ENCODE measurements at places on chromosomes 2 and 18.

DNA sequence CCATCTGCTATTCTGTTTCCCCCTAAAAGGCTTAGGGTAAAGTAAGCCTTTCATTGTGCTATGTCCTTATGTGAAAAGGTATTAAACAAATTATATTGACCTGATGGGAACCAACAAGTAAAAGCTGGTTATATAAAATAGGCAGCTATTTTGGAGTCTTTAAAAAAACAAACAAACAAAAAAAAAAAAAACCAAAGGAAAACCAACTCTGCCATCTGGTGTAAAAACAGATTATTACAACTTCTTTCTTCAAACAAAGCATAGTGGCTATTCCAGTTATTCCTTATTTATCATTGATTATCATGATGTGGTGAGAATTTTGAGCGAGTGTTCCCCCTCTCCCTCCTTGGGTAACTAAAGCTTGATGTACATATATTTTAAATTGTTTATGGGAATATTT lies 122.3 kb upstream of the FHL2 start:
- DNase-seq = no peak

DNA sequence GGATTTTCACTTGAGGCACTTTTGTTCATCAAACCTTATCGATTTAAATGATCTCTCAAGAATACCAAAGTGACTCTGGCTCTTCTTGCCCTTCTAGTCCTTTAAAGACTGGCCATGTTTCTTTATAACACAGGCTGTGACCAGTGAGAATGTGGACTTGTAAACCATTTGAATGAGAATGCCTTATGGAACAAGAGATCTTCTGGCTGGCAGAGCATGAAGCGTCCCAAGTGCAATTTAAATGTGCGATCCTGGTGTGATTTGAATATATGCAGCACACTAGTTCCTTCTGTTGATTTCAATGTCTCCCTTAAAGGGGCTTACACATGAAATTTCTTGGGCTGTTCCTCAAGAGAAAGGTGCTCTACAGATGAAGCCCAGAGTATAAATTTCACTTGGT lies 262.4 kb upstream of the CCDC68 start:
- no peak for DNase-seq

DNA sequence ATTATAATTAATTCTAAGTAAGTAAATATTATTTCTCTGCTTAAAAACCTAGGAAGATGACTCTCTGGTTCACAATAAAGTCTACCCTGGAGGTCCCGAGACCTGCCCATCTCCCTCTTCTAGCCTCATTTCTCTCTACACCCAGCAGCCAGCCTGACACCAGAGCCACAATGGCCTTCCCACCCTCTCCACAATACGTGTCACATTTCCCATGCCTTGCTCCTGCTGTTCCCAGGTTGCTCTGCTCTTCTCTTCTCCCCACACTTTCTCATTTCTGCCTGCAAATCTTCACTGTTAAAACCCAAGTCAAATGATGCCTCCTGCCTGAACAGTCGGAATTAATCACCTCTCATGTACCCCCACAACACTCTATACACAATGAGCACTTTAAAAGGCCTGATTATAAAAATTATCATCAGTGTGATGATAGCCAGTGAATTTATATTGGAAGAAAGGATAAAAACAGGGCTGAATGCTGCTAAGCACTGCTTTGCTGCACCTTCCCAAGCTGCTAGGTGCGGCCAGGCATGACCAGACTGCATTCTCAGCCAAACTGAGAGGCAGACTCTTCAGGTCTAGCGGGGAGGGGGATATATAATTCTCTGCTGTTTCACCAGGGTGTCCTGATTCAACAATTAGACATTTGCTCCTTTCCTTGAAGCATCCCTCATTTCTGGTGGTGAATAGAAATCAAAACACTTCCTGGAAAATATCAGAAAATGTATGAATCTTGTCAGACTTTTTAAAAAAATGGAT lies 160.6 kb downstream of the DTNA start:
- no peak for DNase-seq

GRCh38 chr2:11069566-11070185 lies 85.6 kb upstream of the SLC66A3 start:
- no peak for DNase-seq

DNA sequence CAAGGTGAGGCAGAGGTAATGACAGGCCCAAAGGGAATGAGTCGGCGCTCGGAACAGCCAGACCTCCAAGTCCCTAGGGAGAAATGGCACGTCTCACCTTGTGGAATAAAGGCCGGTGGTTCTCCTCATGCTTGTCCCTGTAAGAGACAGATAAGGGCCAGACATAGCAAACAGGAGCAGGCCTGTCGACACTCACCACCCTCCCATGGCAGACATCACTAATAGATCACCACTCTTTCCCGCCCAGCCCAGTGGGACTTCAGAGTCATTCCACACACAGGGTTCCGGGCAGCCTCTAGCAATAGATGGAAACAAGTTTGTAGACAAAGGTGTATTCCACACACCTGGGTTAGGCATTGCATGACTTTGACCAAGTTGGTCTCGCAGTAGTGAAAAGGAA lies 6.3 kb downstream of the DNPEP start:
- DNase-seq = no peak

DNA sequence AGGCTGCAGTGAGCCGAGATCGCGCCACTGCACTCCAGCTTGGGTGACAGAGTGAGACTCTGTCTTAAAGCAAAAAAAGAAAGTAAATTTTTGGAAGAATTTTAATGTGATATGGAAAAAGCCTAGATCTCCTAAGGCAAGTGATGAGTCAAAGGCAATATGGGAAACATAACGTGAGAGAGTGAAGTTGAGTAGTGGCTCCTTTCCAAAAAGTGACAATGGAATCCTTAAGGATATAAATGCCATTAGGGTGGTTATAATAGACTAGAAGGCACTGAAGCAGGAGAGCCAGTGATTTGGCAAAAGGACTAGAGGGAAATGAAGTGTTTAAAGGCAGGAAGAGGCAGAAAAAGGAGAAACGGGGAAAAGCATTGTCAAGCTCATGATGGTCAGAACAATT lies 25.6 kb downstream of the ARHGAP28 start:
- no peak for DNase-seq

GRCh38 chr18:65988386-65988785 lies 237.6 kb downstream of the CDH7 start:
- no peak for DNase-seq

DNA sequence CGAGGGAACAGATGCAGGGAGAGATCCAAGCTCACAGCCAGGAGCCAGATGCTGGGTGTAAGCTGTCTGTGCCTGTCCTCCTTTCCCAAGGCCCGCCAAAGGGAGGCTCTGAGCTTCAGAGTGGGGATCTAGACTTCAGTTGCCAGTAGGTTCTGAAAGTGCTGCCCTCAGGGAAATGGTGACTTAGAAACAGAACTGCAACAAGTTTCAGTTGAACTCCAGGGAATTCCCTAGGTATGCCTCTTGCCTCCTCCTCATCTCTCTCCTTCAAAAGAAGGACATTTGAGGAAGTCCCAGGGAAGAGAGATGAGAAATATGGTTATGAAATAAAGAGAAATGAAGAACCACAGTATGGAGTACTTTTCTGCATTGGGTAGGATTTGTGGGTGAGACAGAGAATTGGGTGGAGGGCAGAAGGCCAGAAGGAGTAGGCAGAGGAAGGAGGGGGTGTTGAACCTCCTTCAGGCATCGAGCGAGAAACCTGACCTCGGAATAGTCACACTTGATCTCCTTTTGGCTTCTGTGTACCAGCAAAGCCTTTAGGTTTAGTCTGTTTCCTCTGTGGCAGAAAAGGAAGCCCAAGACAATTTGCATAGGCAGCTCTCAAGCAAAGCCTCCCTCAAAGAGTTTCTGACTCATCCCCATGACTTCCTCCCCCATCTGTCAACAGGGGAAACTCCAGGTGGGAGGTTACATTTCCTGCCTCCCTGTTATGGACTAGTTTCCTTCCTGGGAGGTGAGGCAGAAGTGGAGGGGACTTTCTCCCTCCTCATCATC lies 45.7 kb downstream of the QPCT start:
- peak; percentile 54 for DNase-seq

DNA sequence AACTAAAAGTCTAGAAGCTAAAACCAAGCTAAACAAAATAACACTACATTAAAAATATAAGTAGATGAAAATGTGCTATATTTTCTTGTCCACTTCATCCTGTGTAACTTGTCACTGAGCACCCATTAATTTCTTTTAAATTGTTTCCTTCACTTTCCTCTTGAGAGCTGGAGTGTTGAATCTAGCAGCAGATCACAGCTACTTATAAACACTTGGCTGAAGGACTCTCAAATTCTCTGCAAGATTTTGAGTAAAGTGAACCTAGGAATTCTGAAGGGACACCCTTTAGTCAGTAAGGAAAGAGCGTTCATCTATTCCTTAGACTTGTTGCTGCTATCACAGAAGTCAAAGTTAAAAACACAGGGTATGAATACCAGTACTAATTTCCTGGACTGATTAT lies 1163.9 kb downstream of the DPP10 start:
- no peak for DNase-seq

- no peak for DNase-seq
Measured at GRCh38 chr2:136125236-136125635, 7.3 kb upstream of the CXCR4 start.

GRCh38 chr18:29234751-29235150 lies 1057.8 kb upstream of the CDH2 start:
- DNase-seq = no peak

DNA sequence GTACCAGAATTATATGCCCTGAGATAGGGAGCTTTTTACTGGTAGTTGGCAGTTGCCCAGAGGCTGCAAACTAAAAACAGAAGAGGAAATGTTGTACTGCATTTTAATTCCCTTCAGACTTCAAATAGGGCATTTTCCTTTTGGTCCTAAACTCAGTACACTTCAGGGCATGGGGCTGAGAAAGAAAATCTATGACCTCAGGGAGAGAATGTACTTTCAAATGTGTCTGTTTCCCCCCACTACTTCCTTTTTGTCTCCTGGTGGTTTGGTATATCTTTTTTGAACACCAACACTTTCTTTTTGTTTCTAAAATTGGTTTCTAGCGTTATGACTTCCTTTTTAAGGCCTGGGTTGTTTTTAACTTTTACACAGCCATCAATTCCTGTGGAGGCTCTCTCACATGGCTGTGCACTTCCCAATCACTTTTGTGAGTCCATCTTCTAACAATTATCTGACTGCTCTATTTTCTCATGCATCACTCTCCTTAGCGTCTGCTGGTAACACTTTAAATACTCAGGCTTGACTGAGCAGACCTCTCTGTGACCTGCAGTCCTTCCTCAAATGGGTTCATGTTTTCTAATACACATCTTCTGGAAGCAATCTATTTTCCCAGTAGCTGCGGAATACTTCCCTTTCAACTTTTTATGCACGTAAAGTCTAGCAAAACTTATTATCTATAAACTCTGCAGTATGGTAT lies 596.0 kb downstream of the LRP1B start:
- DNase-seq = no peak

GRCh38 chr2:3139906-3140305 lies 237.7 kb downstream of the EIPR1 start:
- DNase-seq = no peak

GRCh38 chr2:1665761-1666505 lies 78.4 kb downstream of the PXDN start:
- no peak for DNase-seq

DNA sequence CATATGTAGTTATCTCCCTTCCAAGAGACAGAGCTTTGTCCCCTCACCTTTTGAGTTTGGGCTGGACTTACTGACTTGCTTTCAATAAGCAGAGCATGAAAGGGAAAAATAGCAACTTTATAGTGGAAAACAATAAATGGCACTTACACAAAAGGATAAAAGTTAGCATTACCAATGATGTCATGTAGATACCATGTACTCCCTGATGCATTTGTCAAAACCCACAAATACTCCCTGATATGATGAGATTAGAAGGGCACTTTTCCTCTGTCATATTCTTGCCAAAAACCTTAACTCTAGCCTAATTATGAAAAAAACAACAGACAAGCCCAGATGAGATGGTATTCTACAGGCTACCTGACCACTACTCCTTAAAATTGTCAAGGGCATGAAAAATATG lies 16.0 kb downstream of the HIBCH start:
- DNase-seq = no peak

- DNase-seq = no peak
Measured at GRCh38 chr2:178529194-178529593, 48.9 kb downstream of the PLEKHA3 start.

DNA sequence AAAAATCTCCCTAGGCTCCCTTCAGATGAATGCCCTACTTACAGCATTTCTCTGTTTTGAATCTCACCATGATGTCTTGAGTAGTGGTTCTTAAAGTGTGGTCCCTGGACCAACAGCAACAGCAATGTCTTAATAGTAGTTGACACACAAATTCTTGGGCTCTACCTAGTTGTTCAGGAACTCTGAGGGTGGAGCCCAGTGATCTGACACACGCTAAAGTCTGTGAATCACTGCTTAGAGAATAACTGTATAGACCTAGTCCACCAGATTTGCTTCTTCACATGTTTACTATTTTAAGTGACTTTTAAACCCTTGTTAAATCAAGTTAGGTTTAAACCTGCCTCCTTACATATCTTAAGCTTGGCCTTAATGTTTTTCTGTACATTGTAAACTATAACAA lies 47.6 kb upstream of the ARHGAP15 start:
- DNase-seq = no peak

- DNase-seq = peak; percentile 79
Measured at GRCh38 chr2:44075541-44075940, 79.8 kb upstream of the LRPPRC start.

GRCh38 chr2:113173542-113174375 lies at the start of gene PSD4:
Gene PSD4, plus strand, starts transcription at chr2:113173971. Its CDS starts 8,486 bp downstream, at chr2:113182457.
- DNase-seq = no peak

- no peak for DNase-seq
Measured at GRCh38 chr2:185221-185620, 78.6 kb downstream of the SH3YL1 start.

- DNase-seq = no peak
Measured at GRCh38 chr2:23298551-23298950, 86.4 kb upstream of the KLHL29 start.

DNA sequence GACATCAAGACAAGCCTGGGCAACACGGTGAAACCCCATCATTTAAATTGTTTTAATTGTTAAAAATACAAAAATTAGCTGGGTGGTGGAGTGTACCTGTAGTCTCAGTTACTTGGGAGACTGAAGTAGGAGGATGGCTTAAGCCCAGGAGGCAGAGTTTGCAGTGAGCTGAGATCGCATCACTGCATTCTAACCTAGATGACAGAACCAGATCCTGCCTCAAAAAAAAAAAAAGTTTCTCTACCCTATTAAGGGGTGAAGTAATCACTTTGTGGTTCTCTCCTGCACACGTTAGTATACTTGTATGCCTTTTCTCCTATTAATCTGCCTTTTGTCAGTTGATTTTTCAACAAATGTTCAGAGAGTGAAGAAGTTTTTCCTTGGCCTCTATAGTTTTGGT lies 18.1 kb upstream of the PUM2 start:
- no peak for DNase-seq

- DNase-seq = no peak
Measured at GRCh38 chr2:173050684-173051083, 25.0 kb upstream of the MAP3K20 start.

GRCh38 chr2:1801541-1801940 lies 57.2 kb upstream of the PXDN start:
- no peak for DNase-seq

DNA sequence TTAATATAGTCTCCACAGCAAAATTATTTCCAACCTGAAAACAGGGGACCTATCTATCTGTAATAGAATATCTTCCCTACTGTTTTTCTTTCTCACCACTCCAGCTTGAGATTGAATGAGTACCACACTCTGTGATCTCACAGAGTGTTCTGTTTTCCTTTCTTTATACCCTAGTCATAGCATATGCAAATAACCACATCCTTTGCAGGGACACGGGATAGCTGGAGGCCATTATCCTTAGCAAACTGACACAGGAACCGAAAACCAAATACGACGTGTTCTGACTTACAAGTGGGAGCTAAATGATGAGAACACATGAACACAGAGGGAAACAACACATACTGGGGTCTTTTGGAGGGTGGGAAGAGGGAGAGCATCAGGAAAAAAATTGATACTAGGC lies 224.7 kb downstream of the SLC8A1 start:
- no peak for DNase-seq

- no peak for DNase-seq
Measured at GRCh38 chr2:106664669-106665068, 177.5 kb downstream of the CD8B2 start.
